T-cell (primary cell): ENCODE measurements at places on chromosomes 6 and 20.

- no peak for DNase-seq
These were observed 9.1 kb upstream of the ZNF133 start for GRCh38 chr20:18279242-18279641.

DNA sequence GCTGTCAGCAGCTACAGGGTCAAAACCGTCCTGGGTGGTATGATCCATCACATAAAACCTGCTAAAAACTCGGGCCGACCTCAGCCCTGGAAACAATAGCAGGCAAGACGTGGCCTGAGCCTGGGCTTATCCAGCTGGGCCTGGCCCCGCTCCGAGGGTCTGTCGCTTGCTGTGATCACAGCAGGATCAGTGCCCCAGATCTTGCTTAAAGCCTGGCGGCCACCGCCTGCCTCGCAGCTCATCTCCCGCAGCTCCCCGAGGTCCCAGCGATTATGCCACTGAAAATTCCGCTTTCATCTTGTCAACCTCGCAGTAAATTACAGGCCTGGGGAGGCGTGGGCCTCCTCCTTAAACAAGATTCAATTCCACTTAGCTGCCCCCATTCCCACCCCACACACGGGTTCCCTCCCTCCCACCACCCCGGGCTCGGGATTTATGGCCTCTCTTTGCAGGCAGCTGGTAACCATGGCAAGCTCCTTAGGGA, 40.1 kb downstream of the CDH22 start:
- no peak for DNase-seq

DNA sequence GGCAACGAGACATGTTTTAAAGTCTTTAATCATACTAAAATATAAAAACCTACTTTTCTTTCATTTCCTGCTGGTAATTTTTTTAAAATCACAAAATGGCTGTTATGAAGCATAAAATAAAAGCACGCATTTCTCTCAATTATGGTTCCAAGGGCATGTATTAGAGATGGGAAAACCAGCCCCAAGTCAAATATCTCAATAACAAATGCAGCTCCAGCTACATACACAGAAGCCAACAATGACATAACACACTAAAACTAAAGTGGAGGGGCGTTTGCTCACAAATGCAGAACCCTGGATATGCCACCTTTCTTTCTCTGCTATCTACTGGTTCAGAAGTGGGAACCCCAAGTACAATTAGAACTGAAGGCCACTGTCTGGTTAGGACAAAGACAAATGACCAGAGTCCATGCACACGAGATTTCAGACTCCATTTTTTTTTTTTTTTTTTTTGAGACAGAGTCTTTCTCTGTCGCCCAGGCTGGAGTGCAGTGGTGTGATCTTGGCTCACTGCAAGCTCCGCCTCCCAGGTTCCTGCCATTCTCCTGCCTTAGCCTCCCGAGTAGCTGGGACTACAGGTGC, 27.8 kb downstream of the EZR start:
- DNase-seq = no peak

DNA sequence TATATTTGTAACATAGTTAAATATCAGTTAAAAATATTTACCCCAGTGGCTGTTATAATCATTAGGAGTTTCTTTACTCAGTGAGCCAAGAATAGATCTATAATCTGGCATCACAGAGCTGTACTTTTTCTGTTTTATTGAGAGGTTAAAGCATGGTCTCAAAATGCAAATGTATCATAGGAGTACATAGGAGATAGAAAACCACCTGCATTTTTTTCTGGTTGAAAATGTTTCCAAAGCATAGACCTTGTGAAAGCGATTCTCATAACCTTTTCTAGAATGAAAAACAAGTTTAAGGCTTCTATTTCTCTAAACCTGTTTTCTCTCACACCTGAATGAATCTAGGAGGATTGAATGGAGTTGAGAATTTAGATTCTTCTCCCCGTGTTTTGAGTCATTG, 14.4 kb downstream of the KCNQ5 start:
- no peak for DNase-seq

GRCh38 chr20:57259938-57260921, 6.2 kb downstream of the BMP7 start:
- DNase-seq = no peak

- DNase-seq = no peak
These were observed 392 bp upstream of the TASP1 start for GRCh38 chr20:13639150-13639497.
